ENCODE measurements at places on chromosomes 12 and 14.

DNA sequence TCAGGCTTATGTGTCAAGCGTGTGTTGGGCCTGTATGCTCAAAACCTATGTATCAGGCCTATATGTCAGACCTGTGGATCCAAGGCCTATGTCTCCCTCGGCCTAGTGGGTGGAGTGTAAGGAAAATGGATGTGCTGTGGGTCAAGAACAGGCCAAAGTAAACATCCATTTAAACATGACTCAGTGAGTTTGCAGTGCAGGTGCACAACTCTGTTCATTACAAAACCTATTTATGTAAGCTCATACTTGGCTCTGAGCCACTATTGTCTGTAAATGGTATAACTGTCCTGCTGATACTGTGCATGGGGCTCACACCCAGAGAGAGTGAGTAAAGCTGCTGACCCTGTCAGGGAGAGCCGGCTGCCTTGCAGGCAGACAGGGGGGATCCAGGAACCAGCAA is 249.7 kb upstream of the AVPR1A start:
- DNase-seq = no peak

DNA sequence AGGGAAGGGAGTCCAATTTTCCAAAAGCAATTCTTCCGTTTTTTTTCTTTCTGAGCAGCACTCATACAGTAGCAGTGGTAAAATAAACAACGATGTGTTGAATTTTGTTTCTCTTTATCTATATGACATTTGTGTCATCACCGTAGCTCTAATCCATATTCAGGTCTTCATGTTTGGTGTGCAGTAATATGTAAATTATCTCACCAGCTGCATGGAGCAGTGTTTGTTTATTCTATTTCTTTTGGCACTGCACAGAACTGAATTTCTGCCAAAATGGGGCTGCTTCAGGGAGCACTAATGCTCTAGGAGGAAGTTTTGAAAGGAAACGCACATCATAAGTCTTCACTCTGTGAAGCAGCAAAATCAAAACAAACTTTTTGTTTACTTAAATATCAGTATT is 130.0 kb upstream of the NPAS3 start:
- no peak for DNase-seq

- no peak for DNase-seq
Measured at GRCh38 chr12:90399357-90399756, 555.6 kb downstream of the CCER1 start.

DNA sequence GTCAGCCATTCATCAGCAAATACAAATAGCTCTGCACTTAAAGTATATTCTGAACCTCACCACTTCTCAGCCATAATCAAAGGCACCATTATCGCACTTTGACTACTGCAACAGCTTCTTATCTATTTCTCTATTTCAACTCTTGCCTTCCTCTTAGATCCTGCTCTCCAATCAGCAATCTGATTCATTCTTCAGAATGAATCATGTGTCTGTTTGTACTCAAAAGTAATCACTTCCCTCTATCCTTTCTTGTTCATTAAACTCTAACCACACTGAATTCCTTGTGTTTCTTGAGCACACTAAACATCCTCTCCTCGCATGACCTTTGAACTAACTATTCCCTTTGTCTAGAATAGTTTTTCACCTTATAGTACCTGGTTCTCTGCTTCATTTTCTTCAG is 12.8 kb upstream of the OR4E1 start:
- no peak for DNase-seq

DNA sequence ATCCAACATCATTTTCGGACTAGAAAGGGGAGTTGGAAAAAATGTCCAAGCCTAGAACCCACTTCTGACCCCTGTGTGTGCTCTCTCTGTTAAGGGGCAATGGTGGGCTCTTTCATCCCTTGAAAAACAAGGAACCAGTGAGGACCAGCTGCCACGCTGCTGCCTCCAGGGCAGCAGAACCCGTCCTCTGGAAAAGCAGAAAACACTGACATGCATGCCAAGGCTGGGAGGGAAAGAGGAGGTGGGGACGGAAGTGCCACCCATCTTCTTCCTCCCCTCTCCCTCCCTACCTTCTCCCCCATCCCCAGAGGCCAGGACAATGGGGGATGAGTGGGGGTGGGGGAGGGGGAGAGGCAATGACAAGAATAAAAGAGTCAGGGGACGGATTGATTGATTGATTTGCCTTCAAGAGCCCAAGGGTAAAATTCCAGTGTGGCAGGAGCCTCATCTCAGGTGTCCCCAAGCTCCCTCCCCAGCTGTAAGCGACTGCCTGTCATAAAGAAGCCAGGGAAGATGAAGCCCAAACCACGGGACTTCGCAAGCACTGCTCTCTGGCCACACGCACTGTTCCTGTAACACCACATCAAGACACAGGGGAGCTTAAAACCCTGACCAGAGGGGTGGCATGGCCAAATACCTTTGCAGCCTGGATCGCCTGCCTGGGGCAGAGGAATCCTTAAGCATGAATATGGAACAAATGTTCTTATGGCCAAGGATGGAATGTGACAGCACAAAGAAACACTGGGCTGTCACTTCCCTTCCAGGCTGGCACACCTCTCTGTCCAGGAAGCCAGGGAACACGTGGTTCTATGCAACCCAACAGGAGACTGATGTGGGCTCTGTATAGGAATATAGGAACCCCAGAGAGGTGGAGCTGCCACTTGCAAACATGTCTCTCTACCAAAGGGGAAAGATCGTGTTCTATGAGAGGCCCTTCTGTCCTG is 38.9 kb upstream of the BDKRB2 start:
- DNase-seq = no peak

- no peak for DNase-seq
Measured at GRCh38 chr12:126147321-126147720, 1082.1 kb downstream of the AACS start.

GRCh38 chr14:66234411-66234810 is 251.8 kb upstream of the CCDC196 start:
- DNase-seq = no peak

GRCh38 chr12:130087222-130087621 is 75.0 kb upstream of the FZD10 start:
- no peak for DNase-seq

DNA sequence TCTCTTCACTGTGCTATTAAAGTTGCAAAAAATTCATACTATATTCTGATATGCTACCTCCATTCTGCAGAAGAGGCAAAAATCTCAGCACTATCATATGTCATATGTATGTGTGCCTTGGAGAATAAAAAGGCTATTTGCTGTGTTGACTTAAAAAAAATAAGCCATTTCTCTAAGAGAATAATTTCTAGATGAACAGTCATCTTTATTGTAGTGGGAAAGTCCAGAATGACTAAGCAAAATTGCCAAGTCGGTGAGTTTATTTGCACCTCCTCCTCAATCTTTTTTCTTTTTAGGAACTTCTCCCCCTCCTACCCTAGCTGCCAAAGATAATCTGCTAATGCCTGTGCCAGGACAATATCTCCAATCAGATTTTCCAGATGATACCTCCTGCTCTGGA is 353.8 kb upstream of the FAR2 start:
- no peak for DNase-seq

DNA sequence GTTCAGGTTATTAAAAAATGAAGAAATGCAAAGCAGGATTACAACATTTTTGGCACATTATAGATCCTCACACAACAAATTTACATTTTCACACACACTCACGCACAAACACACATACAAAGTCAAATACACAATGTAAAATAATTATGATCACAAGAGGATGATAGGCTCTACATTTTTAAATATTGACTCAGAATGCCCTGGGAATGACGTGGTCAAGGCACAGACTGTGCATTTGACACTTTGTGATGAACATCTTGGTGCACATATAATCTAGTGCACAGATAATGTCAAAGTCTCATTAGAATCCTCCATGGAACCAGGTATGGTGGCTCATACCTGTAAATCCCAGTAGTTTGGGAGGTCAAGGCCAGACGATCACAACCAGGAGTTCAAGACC is 49.4 kb downstream of the DPF3 start:
- DNase-seq = no peak

DNA sequence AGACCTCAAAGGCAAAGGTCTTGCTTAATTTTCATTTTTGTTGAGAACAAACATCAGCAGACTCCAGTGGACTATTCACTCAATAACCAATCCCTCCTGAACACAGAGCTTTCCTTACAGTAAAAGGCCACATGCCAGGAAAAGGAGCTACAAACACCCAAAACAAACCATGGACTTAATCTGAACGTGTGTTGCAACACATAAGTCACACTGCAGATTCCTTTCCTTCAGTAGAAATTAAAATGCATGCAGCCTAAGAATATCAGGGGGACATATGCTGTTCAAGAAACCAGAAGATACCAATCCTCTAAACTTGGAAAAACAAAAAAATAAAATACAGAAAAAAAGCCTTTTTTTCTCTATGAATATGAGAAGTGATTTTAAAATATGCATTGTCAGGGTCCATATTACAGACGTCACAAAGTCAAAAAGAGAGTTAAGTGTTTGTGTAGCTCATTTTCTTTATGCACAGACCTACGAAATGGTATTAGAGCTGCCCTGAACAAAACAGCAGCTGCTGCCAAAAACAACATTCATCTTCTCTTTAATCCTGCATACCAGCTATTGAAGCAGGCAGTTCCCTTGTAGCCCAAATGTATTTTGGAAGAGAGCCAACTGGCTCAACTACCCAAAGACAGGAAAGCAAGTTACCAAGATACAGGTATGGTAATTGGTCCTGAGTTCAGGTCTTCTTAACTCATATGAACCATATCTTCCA is 26.2 kb downstream of the KITLG start:
- DNase-seq = no peak

- DNase-seq = no peak
Measured at GRCh38 chr12:112836736-112837628, 45.4 kb downstream of the RPH3A start.

DNA sequence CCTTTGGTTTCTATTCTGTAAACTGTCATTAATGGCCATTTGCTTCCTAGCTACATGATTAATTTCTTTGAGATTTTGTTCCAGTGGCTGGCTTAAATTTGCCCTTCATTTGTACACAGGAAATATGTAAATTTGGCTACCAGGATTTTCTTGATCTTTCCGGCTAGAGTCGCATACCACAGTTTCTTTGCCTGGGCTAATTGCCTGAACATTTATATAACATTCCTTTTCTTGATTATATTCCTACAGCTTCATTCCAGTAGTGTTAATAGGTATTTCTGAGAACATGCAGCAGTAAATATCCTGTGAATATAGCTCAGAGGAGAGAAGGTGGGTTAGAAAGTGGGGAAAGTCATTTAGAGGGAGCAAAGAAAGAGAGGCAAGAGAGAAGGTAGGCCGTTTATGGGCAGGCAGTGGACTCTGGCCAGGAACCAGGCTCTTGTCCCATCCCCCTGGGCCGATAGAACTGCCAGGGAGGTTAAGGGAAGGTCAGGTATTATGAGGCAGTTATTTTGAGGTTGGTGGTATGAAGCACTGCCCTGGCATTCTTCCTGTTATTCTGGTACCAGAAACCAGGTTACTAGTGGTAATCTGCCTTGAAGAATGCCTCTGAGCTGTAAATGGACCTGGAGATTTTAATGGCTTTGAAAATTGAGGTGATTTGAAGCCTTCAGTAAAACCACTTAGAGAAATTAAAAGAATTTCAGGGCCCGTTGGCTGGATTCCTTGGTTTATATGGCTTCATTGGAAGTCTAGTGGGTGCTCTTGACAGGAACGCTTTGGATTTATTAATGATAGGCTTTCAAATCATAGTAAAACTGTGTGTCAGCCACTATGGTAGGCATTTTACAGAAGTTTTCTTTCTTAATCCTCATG is 4.4 kb downstream of the RNF10 start:
- no peak for DNase-seq

DNA sequence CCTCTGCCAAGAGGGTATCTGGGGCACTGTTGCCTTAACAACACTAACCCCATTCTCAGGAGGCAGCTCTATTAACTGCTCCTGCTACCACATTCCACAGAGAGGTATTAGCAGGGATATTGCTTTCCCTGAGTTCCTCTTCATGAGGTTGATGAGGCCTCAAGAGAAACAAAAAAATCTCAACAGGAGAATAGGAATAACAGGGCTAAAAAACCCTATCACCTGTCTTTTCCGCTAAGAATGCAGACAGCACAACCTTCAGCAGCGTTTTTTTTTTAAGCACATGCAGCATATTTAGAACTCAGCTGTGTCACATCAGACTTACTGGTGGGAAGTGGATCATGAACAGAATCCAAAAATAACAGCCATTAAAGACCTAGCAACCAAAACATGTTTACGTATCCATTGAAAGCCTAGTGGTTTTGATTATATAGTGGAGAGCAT is 29.2 kb downstream of the ATF7 start:
- DNase-seq = no peak

DNA sequence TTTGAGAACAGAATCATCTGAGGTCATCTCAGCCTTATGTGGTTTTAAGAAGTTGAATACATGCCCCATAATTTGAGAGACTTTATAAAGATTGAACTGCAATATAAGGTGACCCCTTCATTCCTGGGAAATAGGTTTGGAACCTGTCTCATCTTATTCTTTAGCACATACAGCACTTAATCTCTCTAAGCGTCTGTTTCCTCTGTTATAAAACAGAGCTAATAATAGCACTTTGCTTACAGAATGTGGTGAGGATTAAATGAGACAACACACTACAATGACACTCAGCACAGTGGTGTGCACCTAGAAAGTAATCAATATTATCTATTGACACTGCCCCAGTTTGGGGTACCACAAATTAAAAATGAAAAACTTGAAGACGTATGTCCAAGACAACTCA is 102.1 kb downstream of the DUSP6 start:
- no peak for DNase-seq

- no peak for DNase-seq
Measured at GRCh38 chr14:93685121-93685895, 103.0 kb downstream of the PRIMA1 start.

DNA sequence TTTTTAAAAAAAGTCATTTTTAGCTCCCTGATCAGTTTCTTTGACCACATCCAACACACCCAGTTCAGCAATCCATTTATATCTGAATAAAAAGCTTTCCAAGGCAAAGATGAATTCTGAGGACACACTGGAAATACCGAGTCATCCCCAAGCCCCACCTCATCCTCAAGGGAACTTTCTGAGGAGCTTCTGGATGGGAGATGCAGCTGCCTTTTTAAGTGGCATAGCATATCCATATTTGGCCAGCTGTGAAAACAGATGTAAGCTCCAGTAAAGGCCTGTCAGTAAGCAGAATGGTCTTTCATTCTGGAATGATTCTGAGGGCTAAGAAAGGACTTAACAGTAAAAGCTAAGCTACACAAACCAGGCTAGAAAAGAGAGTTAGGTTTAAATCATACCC is 18.4 kb downstream of the ZFYVE1 start:
- no peak for DNase-seq

- no peak for DNase-seq
Measured at GRCh38 chr14:86912709-86913108, 1080.3 kb downstream of the GALC start.
